ENCODE measurements at places on chromosomes 1 and 21.
A peak's percentile ranks its signal among the peaks of the same experiment; 100 is the strongest.

DNA sequence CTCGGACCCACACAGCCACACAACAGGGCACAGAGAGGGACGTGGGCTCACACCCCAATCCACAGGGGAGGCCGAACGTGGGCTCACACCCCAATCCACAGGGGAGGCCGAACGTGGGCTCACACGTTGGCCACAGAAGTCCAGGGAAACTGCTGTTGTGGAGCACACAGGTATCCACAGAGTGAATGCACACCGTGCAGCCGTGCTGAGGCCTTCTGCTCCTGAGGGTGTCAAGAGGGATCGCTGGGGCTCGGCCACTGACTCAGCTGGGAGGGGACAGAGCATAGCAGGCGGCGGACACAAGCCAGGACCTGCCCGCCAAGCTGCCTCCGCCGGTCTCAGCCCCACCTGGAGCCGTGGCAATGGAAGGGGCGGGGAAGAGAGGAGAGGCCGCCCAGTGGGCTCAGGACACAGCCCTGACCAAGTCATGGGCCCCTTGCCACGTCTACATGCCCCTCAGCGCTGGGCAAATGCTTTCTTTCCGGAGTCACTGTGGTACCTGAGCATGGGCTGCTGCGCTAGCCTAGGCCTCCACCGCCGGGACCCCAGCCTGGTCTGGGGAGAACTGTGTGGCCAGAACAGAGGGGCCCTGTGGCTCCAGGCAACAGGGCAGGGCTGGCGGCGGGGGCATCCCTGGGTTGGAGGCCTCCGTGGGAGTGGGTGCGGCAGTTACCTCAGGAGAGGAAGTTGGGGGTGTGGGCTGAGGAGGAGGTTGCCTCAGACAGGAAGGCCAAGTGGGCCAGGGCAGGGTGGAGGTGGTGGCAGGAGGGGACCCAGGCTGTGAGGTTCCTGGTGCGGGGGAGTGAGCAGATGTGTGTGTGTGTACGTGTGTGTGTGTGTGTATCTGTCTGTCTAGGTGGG lies 1.2 kb downstream of the SYTL1 start:
- peak; percentile 58 for DNase-seq

DNA sequence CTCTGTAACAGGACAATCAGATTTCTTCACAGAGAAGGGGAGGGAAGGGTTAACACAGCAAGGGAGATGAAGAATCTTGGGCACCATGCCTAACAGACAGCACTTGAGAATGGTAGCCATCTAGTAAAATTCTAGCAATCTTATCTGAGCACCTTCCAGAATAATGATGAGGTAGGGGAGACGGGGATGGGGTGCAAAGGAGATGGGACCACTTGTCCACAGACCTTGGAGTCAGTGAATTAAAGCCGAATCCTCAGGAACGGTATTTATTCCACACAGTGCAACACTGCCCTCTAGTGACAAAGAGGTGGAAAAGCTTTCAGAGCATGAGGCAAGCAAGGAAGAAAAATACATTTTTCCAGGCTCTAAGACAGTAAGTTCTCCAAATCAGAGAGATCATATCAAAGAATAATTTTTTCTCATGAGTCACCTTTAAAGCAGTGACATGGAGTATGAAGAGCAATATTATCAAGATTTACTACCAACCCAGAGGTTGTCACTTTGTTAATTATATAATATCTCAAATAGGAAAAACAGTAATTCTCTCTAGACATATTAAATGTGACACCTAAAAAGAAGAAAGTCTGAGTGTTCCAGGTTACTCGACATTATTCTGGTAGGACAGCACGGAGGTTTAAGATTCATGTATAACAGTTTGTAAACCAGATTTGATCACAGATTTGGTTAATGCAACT lies 43.3 kb upstream of the LPAR3 start:
- peak; percentile 56 for DNase-seq

- DNase-seq = no peak
Measured at GRCh38 chr1:106768077-106768476, 288.4 kb upstream of the PRMT6 start.

DNA sequence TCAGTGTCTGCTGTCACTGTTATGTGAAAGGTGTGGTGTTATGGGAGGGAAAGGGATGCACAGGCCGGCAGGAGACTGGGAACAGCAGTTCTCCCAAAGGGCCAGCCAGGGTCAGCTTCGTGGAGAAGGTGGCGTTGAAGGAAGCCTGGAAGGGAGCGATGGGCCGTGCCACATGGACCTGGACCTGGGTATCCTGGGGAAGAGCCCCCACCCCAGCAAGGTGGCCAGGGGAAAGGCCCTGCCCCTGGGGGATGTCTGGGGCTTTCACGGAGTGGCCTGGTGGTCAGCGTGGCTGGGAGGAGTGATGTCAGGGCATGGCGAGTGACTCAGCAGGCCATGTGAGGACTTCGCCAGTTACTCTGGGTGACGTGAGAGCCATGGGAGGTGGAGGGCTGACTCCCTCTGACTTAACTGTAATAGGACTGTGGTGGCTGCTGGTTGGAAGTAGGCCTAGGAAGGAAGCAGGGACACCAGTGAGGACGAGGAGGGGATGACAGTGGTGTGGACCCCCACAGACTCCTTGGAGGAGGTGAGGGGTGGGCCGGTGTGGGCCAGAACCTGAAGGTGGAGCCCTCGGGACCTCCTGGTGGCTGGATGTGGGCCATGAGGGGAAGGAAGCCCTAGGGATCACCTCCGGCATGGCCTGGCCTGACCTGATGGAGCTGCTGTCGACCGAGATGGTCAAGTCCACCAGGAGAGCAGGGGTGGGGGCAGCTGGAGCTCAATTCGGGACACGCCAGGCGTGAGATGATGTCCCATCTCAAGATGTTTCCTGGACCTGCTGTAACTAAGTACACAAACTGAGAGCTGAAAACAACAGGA lies 54.5 kb downstream of the BACE2 start:
- DNase-seq = no peak

GRCh38 chr1:233614173-233614742 lies 352 bp downstream of the KCNK1 start:
- DNase-seq = peak; percentile 1

DNA sequence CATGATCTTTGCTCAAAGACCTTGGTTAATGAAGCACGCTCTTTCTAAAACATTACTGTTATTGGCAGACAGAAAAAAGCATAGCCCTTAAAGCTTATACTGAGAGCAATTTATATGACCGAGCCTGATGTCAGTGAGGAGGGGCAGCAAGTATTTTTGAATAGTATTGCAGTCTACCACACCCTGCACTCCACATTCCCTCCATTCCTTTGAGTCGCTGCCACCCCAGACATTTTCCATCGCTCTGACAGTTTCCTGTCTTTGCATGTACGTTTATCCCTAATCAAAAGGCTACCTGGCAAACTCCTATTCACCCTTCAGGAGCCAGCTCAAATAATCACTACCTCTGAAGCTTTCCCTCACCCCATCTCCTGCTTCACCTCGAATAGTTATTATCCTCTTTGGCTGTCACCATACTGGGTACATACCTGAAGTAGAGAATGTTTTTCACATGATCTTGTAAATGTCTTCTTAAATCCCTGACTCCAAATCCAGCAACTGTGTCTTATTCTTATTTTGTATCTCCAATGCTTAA lies 5.5 kb upstream of the JUN start:
- DNase-seq = no peak

GRCh38 chr1:228508840-228509415 lies 21.7 kb downstream of the RNF187 start:
- DNase-seq = no peak

DNA sequence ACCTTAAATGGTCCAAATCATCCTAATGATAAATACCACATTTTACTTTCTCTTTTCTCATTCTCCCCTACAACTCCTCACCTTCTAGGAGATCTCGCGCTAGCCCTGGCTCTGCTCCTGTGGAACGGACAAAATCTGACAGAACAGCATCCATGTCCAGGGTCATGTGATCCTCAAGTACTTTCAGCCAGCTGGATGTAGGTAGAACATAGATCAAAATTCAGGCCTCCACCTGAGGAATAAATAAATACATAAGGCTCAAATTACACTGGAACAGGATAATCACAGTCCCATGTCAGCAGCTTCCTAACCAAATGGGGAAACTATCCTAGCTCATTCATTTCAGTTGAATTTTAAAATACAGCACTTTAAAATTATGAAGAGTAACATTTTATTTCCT lies 33.2 kb downstream of the OTUD7B start:
- DNase-seq = peak; percentile 95

GRCh38 chr1:230330157-230330556 lies 96.0 kb downstream of the PGBD5 start:
- no peak for DNase-seq

DNA sequence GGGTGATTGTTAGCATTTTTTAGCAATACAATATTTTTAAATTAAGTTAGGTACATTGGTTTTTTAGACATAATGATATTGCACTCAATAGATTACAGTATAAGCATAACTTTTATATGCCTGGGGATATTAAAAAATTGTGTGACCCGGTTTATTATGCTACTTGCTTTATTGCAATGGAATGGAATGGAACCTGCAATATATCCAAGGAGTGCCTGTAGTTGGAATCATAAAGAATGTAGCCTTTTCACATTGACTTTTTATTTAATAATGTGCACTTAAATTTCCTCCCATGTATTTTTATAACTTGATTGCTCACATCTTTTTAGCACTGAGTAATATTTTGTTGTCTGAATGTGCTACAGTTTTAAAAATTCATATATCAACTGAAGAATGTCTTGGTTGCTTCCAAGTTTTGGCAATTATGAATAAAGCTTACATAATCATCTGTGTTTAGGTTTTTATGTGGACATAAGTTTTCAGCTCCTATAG lies 49.2 kb downstream of the CAMSAP2 start:
- no peak for DNase-seq

DNA sequence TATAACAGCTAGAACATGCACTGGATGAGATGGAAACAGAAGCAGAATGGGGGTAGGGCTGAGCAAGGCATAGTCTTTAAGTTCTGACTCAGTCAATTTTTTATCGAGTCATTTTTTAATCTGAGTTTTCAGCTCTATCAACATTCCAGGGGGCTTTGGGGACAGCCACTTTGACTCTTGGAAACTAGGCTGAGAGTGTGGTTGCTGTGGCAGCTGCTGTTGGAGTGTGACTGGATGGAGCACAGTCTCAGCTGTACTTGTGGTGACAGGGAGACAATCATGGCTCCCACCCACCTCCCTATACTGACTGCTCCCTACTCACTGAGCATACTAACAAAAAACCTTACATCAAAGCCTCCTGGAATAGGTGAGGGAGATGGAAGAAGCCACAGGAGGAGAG lies 25.0 kb downstream of the GJA5 start:
- no peak for DNase-seq

GRCh38 chr1:99069146-99069545 lies 64.5 kb upstream of the PLPPR5 start:
- DNase-seq = no peak

GRCh38 chr1:18256282-18257235 lies 149.0 kb downstream of the IGSF21 start:
- DNase-seq = peak; percentile 49

GRCh38 chr1:244841273-244841927 lies 5.9 kb downstream of the COX20 start:
- no peak for DNase-seq

DNA sequence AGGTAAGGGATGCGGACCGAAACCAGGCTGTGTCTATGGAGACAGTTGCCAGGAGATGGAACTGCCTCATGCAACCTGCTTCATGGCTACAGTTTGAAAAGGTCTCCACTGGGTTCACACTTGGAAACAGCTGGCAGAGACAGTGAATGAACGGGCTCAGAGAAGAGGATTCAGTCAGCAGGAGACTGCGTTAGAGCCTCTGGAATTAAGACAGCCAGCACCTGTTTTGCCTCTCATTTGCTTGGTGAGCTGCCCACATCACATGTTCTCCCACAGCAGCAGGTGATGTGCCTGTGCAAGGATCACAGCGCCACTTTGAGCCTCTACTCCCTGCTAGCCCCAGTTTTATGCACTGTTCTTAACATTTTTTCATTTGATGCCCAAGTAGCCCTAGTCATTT lies 321.0 kb downstream of the PLPP3 start:
- DNase-seq = no peak

DNA sequence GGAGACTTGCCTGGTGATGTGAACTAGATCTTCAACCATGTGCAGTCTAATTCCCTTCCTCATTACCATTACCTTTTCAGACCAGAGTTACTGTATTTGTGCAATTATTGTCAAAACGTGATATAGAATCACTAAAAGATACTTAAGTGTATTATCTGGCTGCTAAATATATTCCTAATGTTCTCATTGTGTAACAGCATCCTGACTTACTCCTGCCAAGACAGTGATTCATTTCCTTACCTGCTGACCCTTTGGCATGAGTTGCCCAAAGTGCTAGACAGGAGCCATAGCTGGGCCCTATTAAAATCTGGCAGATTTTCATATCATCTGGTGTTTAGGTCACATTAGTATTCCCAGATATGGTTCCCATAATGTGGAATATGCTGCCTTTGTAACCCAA lies 598.3 kb upstream of the CAMK1G start:
- no peak for DNase-seq

DNA sequence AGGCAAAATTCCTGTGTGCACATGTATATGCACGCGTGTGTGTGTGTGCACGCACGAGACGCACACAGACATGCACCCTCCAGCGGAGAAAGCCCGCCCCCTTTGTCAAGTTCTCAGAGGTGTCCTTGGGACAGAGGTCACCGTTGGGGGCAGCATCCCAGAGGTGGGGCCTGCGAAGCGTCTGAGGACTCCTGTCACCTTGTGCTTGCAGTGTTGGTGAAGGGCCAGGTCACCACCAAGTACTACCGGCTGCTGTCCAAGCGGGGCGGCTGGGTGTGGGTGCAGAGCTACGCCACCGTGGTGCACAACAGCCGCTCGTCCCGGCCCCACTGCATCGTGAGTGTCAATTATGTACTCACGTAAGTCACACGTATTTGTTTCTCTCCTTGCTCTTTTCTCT lies 42.6 kb downstream of the SIM2 start:
- DNase-seq = no peak

DNA sequence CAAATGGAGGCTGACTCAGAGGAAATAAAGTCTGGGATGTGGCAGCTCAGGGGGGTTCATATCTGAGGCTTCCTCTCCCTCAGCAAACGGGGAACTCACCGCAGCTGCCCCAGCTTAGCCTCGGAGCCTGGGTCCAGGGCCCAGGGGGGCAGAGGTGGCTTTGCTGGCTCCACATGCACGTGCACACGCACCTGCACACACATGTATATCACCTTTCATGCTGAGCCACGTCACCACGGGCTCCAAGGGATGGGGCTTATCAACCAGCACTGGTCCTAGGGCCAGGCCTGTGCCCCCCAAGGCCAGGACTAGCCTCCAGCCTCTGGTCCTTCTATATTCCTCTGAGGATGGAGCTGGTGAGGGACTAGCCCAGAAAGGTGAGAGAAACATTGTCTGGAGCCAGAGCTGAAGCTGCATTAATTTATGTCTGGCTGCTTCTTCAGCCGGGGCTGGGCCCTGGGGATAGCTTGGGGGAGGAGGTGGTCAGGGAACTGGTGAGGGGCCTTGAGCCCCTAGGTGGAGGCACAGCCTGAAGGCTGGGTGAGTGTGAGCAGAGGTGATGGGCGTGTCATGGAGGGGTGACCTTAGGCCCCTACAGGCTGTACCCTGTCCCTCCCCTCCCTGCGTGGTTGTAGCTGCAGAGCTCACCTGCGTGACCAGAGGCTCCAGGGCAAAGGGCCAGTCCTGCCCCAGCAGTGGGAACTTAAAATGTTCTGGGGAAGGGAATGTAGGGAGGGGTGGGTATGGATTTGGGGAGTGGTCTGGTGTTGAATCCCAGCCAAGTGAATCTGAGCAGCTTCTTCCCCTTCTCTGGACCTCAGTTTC lies 520.8 kb downstream of the PTPRU start:
- no peak for DNase-seq

GRCh38 chr1:3639397-3639911 lies 10.4 kb downstream of the WRAP73 start:
- no peak for DNase-seq

- DNase-seq = no peak
Measured at GRCh38 chr1:67393240-67393639, 37.0 kb downstream of the SERBP1 start.
